ENCODE measurements at places on chromosomes 13 and 19. TPM values are rescaled to one million over a fixed set of nuclear protein-coding genes. Genes with fewer than 3 reads are reported as not detected.

DNA sequence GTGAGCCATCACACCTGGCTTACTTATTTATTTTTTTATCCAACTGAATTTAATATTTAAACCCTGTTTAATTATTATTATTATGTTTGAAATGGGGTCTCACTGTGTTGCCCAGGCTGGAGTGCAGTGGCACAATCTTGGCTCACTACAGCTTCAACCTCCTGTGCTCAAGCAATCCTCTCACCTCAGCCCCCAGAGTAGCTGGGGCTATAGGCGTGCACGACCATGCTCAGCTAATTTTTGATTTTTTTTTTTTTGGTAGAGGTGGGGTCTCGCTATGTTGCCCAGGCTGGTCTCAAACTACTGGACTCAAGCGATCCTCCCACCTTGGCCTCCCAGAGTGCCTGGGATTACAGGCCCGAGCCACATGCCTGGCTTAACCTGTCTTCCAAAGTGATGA, 32.5 kb downstream of the SPTBN4 start:
- no peak for DNase-seq

DNA sequence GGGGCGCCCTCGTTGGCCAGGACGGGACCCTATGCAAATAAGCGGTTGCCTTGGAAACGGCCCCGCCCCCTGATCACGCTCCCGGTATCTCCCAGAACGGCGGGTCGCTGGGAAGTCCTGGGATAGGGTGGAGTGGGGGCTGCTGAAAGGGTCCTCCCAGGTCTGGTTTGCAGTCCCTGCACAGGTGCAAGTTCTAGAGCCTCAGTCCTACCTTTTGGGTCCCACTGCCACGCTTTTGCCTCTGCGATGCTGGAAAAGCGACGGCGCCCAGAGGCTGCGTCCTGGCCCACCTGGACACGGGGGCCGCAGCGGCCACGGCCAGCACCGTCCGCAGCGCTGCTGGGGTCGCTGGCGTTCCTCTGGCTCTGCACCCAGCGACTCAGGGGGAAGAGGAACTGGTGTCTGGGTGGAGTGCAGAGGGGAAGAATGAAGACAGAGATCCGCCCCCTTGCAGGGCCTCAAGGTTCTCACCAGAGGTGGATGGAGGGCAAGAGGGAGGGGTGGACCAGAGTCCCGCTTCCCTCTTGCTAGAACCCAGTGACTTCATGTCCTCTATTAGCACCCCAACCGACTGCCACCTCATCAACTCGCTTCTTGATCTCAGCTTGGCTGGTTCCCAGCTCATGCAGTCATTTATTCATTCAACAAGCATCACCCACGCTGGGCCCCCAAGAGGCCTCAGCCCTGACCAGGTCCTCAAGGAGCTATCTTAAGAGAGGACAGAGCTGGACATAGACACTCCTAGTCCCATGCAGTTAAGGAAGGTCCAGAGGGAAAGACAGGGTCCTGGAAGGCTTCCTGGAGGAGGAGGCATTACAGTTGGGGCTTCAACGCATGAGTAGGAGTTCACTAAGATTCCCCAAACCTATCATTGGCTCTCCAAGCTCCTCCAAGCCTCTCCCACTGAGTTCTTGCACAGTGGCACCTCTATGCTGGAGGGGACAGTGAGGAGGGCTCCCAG, at the start of gene LRRC25:
TSS of gene LRRC25 (minus strand) at position 381 of the 961 bp plus-strand sequence. CDS start 659 bp downstream, outside the sequence.
- DNase-seq = peak; percentile 79

NOTCH3 gene
- 165 TPM for total RNA-seq

- no peak for DNase-seq
These were observed 50.2 kb downstream of the CPAMD8 start for GRCh38 chr19:16976446-16976845.

GRCh38 chr13:75566658-75567057, 17.1 kb downstream of the UCHL3 start:
- no peak for DNase-seq

ZNF226 gene
- 12.1 TPM for total RNA-seq

- peak; percentile 30 for DNase-seq
These were observed 2.7 kb downstream of the LILRB5 start for GRCh38 chr19:54254195-54254906.

KLF16 gene
- 66.8 TPM for total RNA-seq

OR7C1 gene
- total RNA-seq = not detected

EDNRB gene
- 6.6 TPM for total RNA-seq

- DNase-seq = no peak
These were observed 81.3 kb upstream of the UBL3 start for GRCh38 chr13:29931696-29932095.

NFIC gene
- total RNA-seq = 5.6 TPM

DNA sequence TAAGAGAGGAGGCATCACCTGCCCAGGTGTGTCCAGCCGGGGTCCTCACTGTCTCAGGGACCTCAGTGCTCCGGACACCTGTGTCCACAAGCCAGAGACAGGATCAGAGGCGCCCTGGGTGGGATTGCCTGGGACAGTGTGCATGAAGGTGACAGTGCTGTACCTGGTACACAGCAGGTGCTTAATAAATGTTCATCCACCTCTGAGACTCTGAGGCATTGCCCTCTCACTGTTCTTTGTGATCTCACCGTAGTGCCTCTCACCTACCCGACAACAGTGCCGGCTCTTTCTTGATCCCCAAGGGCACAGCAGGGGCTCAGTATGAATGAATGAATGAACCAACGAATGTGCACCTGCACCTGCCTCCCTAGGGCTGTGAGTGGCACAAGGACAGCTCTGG, 9.2 kb downstream of the RDH13 start:
- no peak for DNase-seq

CCDC169 gene
- 20.5 TPM for total RNA-seq

PSG5 gene
- not detected for total RNA-seq

USHBP1 gene
- total RNA-seq = 6.4 TPM

GRCh38 chr19:47021536-47022139, 2.0 kb downstream of the NPAS1 start:
- DNase-seq = peak; percentile 55

- DNase-seq = no peak
These were observed 78.4 kb downstream of the MIPEP start for GRCh38 chr13:23810685-23811240.

All from H9 (cell line).